GM12892 (cell line): ENCODE measurements at places on chromosomes 12 and 14.

DNA sequence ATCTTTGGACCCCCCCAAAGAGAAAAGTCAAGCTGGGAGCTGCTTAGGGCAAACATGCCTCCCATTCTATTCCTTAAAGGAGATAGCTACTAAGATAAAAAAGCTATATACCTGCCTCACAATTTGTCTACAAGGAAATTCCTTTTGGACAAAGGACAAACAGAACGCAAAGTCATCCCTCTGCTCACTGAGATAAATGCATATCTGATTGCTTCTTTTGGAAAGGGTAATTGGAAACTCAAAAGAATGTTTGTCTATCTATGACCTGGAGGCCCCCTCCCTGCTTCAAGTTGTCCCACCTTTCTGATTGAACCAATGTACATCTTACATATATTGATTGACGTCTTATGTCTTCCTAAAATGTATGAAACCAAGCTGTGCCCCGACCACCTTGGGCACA, 80.9 kb upstream of the FUT8 start:
- no peak for DNase-seq

DNA sequence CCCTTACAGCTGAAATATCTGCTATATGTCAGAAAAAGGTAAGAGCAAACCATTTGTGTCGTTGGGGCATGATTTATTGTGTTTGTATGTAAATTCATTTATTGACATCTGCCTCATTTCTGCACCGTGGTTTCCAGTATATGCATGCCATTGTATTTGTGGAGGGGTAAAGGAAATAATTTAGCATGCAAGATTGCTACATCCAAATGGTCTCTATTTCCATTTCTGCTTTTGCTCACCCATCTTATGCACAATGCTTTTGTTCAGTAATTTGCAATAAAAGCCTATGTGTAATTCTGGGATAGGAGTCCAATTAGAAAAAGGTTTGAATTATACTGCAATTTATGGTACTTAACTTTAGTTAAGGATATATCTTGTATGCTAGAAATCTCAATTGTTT, 101.8 kb downstream of the UNC79 start:
- DNase-seq = no peak

DNA sequence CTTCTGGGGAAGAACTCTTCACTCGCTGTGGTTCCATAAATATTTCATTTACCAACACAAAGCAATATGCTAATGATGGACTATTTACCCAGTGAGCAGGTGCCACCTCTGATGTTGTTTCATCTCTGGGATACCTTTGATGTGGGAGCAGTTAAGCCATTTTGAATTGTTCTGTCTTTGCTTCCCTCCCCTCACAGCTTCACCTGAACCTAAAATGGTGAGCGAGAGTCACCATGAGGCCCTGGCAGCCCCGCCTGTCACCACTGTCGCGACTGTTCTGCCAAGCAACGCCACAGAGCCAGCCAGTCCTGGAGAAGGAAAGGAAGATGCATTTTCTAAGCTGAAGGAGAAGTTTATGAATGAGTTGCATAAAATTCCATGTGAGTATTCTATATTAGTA, 352.7 kb downstream of the SYT1 start:
- DNase-seq = no peak

DNA sequence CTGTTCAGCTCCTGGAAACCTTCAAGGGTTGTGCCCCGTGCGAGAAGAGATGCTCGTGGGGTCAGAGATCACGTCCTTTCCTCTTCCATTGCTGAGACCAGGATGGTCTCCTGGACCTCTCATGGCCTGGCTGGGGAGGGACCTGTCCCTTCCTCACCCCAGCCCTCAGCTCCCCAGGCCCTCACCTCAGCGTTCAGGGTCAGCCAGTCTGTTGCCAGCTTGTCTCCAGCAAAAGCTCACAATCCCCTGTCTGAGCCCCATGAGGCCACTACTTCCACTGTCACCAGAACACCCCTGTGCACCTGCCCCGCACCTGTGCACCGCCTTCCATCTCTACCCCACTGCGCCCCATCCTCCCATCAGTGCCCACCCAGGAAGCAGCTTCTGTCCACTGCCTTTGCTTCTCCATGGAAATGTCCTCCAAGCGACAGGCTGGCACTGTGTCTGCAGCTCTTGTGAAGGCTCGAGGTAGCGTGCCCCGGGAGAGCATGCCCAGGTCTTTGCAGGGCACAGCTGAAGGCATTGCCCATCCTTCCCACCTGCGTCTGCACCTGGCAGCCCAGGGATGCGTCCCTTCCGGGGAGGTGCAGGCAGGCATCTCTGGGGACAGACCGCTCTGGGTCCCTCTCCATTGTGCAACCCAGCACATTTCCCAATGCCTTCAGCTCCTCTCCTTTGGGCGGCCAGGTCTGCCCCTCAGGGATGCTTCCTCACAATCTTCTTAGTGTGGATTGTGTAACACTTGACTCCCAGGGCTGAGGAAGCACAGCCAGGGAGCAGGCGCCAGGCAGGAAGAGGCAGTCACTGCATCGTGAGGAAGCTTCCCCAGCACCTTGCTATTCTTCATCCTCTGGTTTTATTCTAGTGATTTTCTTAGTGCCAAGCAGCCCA, 179.6 kb downstream of the ADGRD1 start:
- no peak for DNase-seq

DNA sequence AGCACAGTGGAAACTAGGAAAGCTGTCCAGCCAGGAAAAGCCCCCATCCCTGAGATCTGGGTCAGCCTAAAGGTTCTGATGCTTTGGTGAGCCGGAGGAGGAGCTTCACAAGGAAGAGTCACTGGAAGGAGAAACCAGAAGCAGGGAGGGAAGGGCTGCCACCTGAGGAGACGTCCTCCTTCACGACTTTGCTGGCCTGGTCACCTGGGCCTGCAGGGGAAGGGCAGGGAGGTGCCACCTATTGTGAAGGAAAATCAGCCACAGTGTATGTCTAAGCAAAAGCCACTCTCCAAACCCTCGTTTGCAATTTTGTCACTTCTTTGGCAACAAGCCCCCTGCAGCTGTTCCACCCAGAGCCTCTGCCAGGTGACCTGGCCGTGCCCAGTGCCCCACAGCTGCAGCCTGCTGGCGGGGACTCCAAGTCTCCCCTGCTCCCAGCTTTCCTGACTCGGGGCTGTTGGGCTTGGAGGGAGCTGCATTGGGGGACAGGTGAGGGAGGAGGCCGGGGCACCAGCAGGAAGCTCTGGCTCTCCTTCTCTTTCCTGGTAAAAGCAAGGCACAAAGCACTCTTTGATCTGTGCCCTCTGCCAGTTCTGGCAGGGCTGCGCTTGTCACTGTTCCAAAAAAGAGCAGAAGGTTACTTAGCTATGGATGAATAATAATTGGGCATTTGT, 120.9 kb upstream of the BCL2L14 start:
- no peak for DNase-seq

DNA sequence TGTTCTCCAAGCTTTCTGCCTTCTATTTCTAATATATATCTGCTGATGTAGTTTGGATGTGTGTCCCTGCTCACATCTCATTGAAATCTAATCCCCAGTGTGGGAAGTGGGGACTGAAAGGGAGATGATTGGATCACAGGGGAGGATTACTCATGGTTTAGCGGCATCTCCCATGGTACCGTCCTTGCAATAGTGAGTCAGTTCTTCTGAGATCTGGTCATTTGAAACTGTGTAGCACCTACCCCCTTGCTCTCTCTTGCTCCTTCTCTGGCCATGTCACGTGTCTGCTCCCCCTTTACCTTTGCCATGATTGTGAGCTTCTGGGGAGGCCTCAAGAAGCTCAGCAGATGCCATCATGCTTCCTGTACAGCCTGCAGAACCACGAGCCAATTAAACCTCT, 26.2 kb upstream of the ALX1 start:
- DNase-seq = no peak

- DNase-seq = no peak
Measured at GRCh38 chr12:116278279-116278626, 760 bp upstream of the MED13L start.

GRCh38 chr14:67738740-67739504, 37.2 kb downstream of the RDH12 start:
- DNase-seq = no peak

- no peak for DNase-seq
Measured at GRCh38 chr14:34201909-34202637, 251.2 kb upstream of the EGLN3 start.
